ENCODE measurements at places on chromosomes 1 and 21.

DNA sequence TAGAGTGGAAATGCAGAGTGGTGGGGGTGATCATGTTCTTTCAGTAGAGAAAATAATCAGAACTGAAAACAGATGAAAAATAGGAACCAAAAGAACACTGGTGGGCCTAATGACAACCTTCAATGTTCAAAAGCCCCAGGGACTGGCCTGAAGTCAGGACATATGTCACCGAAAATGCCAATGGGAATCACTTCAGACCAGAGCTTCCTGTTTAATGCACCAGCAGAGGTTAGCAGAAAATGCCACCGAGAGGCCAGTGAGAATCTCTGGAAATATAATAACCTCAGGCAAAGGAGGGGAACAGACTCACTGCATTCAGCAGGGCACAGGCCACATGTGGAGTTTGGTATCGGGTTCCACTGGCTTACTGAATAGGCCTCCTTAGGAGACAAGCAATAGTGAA lies 15.9 kb upstream of the CD58 start:
- DNase-seq = no peak

DNA sequence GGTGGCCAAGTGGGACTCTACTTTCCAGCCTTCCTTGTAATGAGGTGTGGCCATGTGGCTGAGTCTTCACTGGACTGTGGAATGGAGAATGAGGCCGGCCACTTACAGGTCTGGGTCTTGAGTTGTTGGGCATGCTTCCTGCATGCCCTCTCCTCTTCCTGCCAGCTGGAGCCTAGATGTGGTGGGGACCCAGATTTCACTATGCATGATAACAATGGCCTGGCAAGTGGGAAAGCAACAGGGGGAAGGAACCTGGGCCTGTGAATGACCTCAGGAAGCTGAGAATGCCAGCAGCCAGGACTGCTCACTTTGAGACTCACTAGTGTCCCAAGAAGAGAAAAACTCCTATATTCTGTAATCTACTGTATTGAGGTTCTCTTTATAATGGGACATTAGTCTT lies 8.5 kb upstream of the SLC26A9 start:
- no peak for DNase-seq

- no peak for DNase-seq
These were observed 15.0 kb downstream of the NFIA start for GRCh38 chr1:61097317-61097716.

GRCh38 chr1:184199036-184199435 lies 147.5 kb downstream of the TSEN15 start:
- DNase-seq = no peak

GRCh38 chr1:10867914-10868598 lies 71.6 kb upstream of the CASZ1 start:
- no peak for DNase-seq

DNA sequence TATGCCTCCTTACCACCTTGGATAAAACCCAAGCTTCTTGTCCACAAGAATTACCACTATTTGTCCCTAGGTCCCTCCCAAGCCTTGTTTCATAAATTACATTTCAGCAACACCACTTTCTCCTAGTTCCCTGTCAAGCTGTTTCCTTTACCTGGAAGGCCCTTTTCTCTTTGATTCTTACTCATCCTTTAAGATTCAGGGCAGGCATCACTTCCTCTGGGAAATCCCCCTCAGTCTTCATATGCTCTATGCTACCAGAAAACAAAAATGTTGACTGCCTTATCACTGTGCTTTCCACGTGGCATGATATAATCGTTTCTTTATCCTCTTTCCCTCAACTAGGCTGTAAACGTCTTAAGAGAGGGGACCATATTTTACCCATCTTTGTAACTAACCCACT lies 102.7 kb downstream of the LYST start:
- peak; percentile 22 for DNase-seq

DNA sequence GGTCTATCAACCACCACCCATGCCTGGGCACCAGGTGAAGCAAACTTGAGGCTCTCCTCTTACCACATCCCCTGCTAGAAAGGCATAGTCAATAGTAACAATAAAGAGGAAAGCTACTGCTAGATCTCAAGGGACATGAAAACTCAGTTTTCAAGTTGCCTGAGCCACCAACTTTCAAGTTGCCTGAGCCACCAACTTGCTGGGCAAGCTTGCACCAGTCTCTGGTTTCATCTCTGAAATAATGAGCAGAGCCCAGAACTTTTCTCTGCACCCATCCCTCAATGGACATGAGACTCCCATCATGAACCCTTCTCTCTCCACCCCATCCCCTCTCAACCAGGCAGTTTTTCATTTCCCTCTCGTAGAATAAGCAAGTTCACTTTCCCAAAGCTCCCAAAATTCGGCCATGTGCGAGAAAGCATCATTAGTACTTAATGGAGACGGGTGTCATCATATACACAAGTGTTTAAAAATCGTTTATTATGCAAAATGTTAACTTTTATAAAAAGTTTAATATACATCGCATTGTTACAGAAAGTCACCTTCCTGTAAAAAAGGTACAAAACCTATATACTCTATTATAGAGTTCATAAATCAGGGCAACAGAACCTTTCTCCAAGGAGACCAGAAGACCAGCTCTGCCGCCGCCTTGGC lies 1.7 kb downstream of the ID3 start:
- DNase-seq = no peak

DNA sequence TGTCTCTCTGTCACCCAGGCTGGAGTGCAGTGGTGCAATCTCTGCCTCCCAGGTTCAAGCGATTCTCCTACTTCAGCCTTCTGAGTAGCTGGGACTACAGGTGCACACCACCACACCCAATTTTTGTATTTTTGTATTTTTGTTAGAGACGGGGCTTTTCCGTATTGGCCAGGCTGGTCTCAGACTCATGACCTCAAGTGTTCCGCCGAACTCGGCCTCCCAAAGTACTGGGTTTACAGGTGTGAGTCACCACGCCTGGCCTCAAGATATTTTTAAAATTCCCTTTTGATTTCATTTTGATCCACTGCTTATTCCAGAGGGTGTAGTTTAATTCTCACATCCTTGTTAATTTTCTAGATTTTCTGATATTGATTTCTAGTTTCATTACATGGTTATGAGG lies 3.8 kb downstream of the IFI44L start:
- DNase-seq = no peak

DNA sequence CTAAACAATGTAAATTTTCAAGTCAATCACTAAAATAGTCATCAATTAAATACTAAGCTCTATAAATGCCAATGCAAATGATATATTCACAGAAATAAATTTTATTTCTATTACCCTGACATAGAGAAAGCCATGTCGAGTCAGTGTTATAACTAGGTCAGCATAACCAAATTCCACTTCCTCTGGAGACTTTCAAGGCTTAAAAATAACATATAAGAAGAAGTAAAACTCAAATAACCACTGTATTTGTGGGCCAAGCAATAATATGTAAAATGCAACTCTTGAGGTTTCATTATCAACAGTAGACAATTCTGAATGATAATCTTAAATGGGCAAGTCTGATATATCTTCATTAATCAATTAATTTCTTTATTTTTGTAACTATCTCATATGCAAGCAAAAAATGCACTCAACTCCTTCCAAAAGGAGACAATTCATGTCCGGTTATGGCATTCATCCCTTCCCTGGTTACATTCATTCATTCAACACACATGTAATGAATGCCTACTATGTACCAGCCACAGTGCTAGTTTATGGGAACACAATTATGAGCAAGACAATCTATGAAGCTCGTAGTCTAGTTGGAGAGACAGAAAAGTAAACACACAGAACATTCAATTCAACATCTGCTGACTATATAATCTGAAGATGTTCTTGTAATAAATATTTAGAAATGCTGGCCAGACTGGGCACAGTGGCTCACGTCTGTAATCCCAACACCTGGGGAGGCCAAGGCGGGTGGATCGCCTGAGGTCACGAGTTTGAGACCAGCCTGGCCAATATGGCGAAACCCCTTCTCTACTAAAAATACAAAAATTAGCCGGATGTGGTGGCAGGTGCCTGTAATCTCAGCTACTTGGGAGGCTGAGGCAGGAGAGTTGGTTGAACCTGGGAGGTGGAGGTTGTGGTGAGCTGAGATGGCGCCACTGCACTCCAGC lies 37.1 kb upstream of the CAP1 start:
- DNase-seq = no peak

- DNase-seq = no peak
These were observed 35.6 kb upstream of the GPR157 start for GRCh38 chr1:9164532-9164900.

DNA sequence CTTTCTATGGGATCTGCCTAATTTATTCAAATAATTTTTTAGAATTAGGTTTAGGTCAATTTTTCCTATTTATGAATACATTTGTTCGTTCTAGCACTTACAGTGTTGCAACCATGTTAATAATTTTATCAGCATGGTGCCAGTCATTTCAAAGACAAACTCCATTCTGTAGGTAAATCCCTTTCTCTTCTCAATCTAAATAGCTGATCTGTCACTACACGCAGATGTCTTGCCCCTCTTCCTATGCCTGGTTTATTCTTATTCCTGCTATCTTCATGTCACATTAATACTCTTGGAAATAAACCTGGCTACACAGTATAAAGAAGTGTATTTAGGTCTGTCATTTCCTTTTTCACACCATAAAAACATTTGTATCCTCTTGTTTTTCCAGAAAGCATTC lies 1172.4 kb downstream of the BRINP3 start:
- DNase-seq = no peak

GRCh38 chr1:207097871-207098324 lies 6.1 kb upstream of the C4BPA start:
- peak; percentile 41 for DNase-seq

DNA sequence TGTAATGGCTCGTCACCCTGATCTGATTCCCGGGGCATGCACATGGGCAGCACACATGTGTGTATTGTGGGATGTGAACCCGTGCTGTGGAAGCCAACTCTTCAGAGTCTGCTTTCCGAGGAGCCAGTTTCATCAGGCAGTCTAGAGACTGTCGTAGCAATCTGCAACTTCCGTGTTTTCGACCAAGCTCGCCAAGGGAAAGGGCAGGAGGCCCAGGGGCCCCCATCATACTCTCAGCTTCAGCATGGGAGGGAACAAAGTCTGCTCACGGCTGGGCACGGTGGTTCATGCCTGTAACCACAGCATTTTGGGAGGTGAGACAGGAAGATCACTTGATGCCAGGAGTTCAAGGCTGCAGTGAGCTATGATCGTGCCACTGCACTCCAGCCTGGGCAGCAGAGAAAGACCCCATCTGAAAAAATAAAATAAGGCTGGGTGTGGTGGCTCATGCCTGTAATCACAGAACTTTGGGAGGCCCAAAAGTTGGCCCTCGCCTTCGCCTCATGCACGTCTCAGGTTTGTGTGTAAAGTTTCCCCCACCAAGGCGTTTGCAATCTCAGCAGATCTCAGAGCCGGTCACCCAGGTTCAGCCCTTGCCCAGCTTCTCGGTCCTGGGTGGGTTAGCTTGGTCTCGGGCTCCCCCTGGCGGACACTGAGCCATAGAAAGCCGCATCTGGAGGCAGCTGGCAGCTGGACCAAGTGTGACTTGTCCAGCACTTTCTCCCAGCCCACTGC lies 48.5 kb upstream of the SLC25A33 start:
- DNase-seq = peak; percentile 88

DNA sequence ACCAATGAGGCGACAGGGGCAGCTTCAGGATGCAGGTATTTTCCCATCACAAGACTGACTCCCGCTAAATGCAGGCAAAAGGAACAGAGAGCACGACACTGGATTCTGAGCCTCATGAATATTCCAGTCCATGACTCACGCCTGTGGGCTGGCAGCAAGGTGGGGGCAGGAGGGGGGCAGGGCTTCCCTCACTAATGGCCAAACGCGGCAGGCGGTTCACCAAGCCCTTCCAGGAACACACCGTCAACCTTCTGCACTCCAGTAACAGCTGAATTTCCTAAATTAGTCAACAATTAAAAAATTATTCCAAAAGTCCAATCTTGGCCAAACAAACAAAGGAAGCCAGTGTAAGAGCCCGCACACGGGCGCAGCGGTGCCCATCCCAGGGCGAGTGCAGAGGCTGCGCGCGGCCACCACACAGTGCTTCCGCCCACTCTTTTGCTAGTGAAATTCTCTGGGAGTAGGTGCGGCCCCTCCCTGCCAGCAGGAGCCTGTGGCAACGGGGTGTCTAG lies 12.5 kb upstream of the GPR153 start:
- DNase-seq = no peak

DNA sequence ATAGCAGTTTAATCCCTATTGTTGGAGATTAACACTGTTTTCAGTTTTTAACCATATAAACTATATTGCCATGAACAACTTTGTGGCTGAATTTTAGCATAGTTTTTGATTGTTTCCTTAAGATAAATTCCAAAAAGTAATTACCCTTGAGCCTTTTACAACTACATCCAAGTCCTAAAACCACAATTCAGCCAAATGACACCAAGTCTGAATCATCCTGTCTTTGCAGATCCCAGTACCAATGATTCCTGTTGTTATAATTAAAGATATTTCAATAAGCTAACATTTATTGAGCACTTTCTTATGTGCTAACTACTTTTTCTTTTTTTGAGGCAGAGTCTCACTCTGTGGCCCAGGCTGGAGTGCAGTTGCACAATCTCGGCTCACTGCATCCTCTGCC lies 35.6 kb downstream of the IL23R start:
- no peak for DNase-seq
